WERI-Rb-1 (cell line): ENCODE measurements at places on chromosomes 12 and 14.

- no peak for DNase-seq
Measured at GRCh38 chr12:57171668-57172067, 24.2 kb upstream of the LRP1-AS start.

DNA sequence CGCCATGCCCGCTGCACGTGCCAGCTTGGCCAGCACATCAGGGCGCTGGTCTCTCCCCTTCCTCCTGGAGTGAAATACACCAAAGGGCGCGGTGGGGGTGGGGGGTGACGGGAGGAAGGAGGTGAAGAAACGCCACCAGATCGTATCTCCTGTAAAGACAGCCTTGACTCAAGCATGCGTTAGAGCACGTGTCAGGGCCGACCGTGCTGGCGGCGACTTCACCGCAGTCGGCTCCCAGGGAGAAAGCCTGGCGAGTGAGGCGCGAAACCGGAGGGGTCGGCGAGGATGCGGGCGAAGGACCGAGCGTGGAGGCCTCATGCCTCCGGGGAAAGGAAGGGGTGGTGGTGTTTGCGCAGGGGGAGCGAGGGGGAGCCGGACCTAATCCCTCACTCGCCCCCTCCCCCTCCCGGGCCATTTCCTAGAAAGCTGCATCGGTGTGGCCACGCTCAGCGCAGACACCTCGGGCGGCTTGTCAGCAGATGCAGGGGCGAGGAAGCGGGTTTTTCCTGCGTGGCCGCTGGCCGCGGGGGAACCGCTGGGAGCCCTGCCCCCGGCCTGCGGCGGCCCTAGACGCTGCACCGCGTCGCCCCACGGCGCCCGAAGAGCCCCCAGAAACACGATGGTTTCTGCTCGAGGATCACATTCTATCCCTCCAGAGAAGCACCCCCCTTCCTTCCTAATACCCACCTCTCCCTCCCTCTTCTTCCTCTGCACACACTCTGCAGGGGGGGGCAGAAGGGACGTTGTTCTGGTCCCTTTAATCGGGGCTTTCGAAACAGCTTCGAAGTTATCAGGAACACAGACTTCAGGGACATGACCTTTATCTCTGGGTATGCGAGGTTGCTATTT is 914 bp upstream of the CCND2 start:
- DNase-seq, result peak; percentile 52

DNA sequence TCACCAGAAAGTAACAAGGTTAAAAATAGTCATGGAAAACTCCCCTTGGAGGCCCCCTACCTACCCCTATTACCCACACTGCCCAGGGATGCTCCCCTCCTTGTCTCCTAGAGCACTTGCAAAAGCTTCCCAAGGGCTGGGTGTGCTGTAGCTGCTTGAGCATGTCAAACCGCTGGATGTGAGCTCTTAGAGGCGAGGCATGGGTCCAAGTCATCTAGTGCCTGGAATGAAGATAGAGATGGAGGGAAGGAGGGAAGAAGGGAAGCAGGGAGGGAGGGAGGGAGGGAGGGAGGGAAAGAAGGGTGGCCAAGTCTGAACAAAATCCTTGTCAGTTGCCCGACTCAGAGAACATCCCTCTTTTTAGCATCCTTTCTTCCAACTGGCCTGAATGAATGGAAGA is 43.1 kb downstream of the LTBP2 start:
- DNase-seq, result no peak

DNA sequence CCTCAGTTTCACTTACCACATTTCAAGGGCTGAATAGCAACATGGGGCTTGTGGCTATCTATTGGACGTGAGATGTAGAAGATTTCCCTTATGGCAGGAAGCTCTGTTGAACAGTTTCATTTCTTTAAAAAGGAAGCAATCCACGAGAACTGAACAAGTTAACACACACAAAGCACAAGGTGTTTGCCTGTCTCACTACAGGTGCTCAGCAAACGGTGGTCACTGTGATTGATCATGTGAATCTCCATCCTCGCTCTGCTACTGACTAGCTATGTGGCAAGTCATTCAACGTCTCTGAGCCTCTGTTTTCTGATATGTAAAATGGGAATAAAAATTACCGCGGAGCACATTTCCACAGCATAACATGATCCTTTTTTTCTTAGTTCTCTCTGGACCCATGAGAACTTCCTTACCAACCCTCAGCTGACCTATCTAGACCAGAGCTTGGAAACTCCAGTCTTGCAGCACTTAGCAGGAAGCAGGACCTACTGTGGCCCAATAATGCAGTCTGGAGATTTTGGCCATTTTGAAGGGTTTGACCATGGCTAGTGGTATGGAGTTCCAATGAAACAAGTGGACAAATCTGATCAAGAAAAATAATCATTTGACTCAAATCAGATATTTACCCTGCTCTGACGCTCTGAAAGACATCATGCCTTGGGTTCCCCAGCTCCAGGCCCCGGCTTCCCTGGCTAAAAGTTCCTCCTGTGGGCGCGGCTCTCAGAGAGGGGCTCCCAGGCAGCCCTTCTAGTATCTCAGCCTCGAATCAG is 278.8 kb downstream of the ZFP36L1 start:
- no peak for DNase-seq

DNA sequence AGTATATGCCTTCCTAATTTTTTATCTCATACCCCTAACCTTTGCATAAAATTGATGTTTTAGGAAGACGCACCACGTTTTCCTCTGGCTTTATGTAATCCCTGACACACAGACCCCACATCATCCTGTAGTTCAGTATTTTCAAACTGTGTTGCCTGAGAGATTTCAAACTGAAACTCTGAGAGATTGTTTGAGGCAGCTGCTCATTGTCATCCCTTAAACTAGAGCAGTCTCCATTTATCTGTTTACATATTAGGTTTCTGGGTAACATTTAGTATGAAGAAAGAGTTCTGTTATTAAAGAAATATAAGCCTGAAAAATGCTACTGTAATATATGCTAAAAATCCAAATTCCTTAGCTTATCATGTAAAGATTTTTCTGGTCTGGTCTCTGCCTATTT is 24.3 kb downstream of the MNAT1 start:
- no peak for DNase-seq

DNA sequence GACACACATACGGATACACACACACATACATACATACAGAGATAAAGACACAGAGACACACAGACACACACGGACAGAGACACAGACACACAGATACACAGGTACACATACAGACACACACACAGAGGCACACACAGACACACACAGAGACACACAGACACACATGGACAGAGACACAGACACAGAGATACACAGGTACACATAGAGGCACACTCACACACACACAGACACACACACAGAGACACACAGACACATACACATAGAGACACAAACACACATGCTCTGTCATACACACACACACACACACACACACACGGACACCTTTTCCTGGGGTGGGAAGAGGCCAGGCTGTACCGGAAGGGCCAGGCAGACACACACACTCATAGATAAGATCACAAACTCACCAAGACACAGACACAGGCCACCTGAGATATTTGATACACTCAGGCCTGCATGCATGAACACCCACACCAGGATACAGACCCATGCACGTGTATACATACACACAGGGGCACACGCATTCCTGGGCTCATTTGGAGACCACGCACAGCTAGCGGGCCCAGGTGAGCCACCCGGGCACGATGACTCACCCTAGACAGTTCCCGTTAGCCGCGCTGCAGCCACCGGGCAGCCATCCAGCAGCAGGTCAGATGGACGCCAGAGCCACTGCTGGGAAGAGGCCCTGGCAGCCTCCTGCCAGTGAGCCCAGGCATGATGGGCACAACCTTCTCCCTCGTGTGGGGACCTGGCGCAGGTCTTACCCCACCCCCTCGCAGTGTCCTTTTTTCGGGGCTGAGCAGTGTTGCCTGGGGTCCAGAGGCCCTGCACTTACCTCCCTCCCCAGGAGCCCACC is 1.8 kb upstream of the AHNAK2 start:
- no peak for DNase-seq

GRCh38 chr12:120581998-120582397 is 796 bp upstream of the POP5 start:
- DNase-seq, result no peak

- no peak for DNase-seq
Measured at GRCh38 chr12:103530307-103531066, 34.7 kb upstream of the C12orf42 start.

DNA sequence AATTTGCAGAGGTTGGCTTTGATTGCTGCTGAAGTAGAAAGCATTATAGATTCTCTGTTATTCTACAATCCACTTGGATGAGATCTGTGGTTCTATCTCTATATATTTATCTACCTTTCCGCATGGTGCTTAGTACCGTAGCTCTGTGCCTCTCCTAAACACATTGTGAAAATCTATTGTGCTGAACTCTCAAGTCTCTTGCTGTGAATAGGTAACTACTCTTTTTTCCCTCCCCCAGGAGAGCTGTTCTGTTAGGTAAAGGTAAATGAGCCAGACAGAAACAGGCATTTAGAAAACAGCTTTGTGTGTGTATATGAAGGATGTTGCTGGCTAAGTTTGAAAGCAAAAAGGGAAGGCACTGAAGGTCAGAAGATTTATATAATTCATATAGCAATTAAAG is 112.6 kb downstream of the BRMS1L start:
- DNase-seq, result no peak
